WERI-Rb-1 (cell line): ENCODE measurements at places on chromosomes 13 and 19.

- DNase-seq: no peak
These were observed 138.3 kb upstream of the RFC3 start for GRCh38 chr13:33679658-33680012.

- no peak for DNase-seq
These were observed 1086.6 kb downstream of the UQCRFS1 start for GRCh38 chr19:28126135-28126898.

GRCh38 chr19:45202637-45203036 is 24.1 kb downstream of the BLOC1S3 start:
- DNase-seq: no peak

GRCh38 chr19:36149673-36150406 is 2.4 kb downstream of the COX7A1 start:
- no peak for DNase-seq

- no peak for DNase-seq
These were observed 138.9 kb upstream of the USP29 start for GRCh38 chr19:56980906-56981305.

GRCh38 chr13:65508745-65509144 is 1721.4 kb downstream of the PCDH9 start:
- no peak for DNase-seq

GRCh38 chr19:29676586-29676985 is 11.3 kb downstream of the PLEKHF1 start:
- DNase-seq: no peak

DNA sequence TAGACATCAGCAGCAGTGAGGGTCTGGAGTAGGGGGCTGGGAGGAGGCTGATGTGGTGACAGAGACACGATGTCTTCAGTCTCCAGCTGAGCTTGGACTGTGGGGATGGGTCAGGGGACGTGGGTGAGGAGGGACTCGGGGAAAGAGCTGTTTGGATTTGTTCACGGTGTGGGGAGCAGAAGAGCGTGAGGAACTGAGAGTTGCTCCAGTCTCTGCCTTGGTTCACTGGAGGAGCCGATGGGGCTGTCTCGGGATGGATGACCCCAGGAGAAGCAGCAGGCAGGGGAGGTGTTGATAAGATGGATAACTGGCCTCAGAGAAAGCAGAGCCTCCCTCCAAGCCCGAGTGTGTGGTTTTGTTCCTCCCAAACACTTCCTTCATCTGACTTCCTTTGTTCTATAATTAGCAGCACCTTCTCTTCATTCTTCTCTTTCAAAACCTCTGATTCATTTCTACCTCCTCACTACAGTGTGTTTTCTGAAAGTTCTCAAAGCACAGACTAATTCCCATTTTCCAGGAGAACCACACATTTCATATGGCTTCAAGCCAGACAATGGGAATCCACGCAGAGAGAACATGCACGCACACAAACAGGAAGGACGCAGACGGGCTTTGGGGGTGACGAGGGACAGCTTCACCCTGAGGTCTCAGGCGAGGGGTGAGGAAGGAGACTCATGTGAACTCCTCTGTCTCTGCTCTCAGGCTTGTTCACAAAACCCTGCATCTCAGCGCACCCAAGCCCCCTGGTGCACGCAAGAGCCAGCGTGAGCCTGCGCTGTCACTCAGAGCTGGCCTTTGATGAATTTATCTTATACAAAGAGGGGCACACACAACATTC is 18.6 kb downstream of the LAIR2 start:
- DNase-seq: no peak

- DNase-seq: no peak
These were observed 307.7 kb downstream of the PCDH9 start for GRCh38 chr13:66922444-66922843.

DNA sequence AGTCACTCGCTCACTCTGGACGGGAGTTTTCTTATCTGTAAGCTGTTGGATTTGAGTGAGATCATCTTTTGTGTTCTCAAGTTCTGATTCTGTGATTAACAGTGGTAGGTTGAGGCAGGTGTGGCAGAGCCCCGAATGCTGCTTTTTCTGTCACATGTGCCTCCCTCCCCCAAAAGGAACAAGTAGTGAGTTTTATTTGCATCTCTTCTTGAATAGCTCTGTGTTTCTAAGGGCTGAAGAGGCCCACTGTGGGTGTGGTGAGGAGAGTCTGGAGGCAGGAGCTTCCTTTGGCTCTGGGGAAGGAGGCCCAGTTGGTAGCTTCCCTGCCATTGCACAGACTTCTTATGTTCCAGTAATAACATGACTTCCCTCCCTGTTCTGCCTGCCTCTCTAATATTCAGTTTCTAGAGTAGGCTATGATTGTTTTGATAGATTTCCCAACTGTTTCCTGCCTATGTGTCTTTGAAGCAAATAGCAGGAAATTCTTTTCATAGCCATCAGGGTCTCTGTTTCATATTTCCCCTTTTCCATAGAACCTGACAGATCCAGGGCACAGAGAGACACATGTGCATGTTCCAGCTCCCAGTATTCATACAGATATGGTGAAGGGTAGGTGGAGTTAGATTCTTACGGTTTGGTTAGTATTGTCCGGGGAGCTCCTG is 23.9 kb upstream of the CXCL17 start:
- no peak for DNase-seq

DNA sequence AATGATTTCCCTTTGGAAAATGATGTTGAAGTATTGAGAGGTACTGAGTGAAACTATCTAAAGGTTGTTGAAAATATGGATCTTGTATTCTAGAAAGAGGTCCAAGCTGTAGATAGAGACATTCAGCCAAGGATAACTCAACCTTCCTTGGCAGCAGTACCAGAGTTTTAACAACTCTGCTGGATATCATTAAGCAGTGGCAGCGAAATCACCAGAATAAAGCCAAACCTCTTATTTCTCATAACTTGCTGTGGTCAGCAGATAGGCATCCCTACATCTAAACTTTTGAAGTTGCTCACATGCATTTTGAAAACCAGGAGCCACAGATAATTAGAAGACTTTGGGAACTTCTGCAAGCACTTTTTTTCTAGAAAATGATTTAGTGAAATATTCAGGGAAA is 559.8 kb downstream of the IRS2 start:
- no peak for DNase-seq

DNA sequence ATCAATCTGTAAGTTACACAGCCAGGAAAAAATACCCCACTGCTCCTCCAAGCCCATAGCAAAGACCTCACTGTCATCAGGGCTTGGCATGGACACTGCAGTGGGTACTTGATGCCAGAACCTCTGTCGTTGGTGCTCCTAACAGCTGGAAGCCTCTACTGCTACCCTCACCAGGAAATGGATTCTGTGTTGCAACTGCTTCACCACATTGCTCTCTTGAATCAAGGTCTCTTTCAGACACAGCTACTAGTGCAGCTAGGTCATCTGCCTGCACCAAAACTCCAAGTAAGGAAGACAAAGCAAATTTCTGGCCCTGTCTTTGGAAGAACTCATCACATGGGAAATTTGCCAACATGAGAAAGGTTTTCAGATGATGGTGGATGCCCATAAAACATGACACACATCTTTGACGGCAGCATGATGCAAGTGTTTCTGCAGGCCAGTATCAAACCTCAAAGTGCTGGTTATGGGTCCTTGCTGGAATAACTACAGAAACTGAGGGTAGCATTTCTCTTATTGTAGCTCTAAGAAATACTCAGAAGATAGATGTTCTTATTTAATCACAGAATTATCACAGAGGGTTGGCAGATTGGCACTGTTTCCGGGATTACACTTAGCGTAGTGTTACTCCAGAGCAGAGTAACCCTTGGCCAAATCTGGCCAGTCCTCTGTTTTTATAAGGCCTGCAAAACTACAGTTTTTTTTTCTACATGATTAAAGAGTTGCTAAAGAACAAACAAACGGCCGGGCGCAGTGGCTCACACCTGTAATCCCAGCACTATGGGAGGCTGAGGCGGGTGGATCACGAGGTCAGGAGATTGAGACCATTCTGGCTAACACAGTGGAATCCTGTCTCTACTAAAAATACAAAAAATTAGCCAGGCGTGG is 12.9 kb upstream of the PCCA start:
- DNase-seq: no peak

GRCh38 chr19:13984875-13985741 is 21.0 kb downstream of the RFX1 start:
- DNase-seq: no peak

DNA sequence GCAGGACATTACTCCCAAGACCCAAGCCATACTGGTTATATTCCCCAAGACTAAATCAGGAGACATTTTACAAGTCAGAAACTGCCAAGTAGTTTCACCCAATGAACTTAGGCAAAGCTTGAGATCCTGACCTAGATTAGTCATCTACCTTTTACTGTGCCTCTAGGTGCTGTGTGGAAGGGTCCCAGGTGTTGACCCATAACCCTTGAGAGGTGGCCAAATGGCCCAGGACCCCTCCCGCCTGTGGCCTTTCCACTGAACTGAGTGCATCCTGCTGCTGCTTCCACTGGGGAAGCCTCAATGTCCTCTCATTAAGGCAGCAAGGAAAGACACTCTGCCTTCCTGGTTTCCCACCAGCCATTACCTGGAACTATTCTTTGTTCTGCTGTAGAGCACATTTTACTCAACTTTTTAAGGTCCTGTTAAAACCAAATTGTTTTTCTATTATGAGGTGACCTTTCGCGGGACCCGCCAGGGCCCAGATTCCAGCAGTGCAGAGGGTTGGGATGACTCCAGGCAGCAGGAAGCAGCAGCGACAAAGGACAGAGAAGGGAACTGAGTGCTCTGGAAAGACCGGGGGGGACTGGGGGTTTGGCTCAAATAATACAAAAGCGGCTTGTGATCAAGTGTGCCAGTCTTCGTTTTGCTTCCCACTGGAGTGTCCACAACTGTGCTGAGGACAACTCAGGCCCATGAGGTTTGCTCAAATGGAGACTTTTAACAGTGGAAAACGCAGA is 27.1 kb downstream of the ANKRD10 start:
- no peak for DNase-seq

- DNase-seq: peak; percentile 31
These were observed 15.4 kb downstream of the ANKRD24 start for GRCh38 chr19:4197625-4198466.

- no peak for DNase-seq
These were observed 2.5 kb upstream of the PDX1 start for GRCh38 chr13:27917121-27917947.

DNA sequence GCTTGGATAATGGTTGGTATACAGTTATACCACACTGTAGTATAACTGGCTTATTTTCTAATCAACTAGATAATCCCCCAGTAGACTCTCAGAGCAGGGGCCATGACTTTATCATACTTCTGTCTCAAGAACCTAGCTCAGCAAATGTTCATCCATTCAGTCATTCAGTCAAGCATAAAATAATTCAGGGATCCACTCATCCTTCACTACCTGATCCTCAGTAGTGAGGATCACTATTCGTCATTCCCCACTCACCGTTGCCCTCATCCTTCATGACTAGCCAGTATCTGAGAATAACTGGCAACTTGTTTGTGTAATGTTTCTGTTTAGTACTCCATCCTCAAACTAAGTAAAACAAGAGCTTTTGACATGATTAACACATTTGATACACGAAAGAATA is 77.6 kb downstream of the TSC22D1 start:
- DNase-seq: no peak
